Fibroblast of skin of right biceps (primary cell): ENCODE measurements at places on chromosomes 1 and 21.

GRCh38 chr1:25797939-25798338 lies 2.1 kb upstream of the SELENON start:
- no peak for DNase-seq

- no peak for DNase-seq
These were observed 142.5 kb downstream of the TNR start for GRCh38 chr1:175600721-175601440.

- DNase-seq = peak; percentile 61
These were observed 552 bp upstream of the ZNF496 start for GRCh38 chr1:247332215-247332622.

GRCh38 chr1:14181191-14181795 lies 417.2 kb upstream of the KAZN start:
- DNase-seq = no peak

DNA sequence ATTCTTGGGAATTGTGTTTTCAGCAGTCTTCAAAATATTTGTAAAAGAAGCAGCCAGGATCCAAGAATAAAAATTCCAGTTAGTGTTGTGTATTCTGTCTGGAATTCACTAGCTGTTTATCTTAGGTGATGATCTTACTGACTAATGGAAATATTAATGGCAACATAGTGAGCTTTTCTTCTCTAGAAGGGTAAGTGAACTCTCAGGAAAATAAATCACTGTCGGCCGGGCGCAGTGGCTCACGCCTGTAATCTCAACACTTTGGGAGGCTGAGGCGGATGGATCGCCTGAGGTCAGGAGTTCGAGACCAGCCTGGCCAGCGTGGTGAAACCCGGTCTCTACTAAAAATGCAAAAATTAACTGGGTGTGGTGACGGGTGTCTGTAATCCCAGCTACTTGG lies 87.4 kb upstream of the KIF1B start:
- peak; percentile 83 for DNase-seq

DNA sequence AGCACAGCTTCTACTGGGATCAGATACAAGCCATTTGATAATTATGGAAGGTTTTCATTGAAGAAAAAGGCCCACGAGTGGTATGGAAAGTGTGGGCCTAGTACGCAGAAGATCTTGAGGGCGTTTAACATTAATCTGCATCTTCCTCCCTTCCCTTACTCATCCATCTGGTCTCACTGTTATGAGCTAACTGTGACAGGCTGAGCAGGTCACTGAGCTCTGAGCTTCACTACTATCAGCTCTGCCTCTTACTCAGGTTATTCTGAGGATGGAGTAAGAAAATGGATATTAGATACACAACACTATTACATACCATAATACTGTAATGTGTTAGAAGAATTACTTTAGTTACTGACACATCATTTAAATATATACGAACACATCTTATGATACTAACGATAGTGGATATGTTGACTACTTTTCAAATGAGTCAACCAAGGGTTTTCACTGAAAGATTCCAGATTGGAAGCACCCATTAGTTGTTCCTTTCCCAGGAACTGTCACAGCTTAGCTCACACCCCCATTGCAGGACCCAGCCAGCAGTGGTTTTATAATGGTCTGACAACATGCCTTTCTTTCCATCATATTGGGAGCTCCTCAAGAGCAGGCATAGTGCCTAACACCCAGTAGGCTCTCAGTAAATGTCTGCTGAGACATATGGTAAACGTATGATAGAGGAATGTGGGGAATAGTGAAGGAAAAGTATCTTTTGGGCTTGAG lies 97.8 kb upstream of the C8B start:
- DNase-seq = peak; percentile 82

DNA sequence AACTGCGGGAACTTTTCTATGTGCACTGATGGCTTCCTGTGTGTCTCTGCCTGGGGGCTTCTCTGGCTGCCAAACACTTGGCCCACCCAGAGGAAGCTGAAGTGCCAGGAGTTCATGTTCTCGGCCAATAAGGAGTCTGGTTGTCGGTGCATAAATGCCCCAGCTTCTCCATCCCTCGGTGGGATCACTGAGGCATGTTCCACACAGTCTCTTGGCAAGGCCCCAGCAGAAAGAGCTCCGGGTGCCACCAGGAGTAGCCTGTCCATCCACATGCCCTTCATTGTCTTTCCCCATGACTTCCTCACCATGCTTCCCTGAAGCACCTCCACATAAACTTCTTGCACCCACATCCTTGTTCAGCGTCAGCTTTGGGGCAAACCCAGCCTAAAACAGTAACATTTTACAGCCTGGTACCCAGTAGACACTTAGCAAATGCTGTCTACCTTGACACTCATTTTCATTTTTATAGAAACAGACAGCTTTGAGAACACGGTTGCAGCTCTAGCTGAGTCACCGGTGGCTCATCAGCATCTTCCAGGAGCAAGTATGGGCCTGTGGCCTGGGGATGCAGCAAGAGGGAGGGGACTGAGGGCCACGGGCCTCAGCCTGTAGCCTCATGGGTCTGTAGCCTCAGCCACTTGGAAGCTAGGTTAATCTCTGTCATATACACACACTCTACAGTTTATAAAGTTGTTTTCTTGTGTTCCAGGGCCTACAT lies 14.8 kb upstream of the CDCP2 start:
- peak; percentile 70 for DNase-seq

- peak; percentile 61 for DNase-seq
These were observed at the start of gene RHOU for GRCh38 chr1:228734881-228735801. Gene RHOU (plus strand): TSS chr1:228735479. CDS start chr1:228735743, 264 bp downstream.

GRCh38 chr1:201763455-201764140 lies 65.4 kb upstream of the IPO9 start:
- DNase-seq = peak; percentile 82

DNA sequence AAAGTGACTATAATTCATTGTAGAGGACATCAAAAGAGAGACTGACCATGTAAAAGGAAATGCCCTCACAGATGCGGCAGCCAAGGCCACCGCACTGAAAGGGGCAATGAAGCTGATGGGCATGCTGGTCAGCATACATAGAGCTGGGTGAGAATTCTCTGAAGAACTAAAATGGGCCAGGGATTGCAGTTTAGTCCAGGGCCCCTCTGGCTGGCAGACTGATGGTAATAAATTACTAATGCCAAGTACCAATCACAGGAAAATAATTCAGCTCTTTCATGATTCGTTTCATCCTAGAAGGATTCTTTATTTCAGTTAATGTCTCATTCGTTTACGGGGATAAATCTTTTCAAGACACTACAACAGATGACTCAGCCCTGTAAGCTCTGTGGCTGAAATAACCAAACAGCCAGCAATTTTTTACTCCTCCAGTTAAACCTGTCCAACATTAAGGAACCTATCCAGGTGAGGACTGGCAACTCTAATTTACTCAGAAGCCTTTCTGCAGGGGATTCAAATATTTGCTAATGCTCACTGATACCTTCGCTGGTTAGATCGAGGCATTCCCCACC lies 56.9 kb upstream of the MAP1LC3C start:
- DNase-seq = no peak

GRCh38 chr1:10510520-10511493 lies 36.1 kb downstream of the PEX14 start:
- peak; percentile 90 for DNase-seq

DNA sequence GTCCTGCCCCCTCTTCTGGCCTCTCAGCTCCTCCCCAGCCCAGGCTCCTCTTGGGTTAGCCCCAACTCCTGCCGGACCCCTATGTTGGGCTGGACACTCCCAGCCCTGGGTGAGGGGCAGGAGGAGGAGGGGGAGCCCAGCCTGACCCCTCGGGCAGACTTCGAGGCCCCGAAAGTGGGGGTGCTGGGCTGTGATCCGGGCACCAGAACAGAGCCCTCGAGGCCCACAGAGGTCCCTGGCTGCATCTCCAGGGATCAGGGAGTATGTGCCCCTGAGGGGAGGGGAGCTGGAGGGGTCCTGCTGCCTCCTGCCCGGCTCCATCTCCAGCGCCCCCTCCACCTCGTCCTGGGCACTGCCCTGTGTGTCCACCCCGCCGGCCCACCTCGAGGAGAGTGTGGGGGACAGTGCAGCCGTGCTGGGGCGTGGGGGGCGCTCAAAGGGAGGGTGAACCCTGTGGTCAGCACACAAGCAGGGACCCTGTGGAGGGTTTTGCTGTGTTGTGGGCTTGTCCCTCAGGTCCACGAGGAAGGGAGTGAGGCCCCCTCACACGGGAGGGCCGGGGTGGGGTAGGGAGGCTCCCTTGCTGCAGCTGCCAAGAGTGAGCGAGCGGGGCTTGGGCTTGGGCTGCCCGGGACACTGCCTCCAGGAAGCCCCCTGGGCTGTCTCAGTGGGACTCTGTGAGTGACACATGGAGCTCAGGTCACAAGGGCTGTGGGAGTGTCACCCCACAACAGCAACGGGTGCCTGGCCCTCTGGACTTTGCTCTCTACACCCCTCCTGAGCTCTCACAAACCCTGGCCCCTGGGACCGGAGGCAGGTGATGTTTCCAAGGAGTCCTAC lies 54.4 kb downstream of the COL18A1 start:
- no peak for DNase-seq

- DNase-seq = peak; percentile 20
These were observed 14.0 kb upstream of the TBX19 start for GRCh38 chr1:168266644-168267186.

DNA sequence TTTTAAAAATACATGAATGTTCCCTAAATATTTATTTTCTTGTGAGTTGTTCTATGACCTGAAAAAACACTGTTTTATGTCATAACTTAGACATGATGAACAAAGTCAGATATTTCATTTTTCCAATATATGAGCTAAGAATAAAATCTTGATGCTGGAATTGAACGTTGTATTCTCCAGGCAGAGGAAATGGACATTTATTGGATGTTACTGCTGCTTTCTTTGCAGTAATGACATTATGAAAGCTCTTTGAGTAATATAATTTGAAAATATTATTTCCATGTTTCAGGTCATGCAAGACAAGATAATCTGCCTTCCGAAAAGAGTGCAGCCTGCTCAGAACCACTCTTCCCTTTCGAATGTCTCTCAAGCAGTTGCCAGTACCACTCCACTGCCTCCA lies 79.5 kb downstream of the LRRC8C start:
- DNase-seq = no peak

DNA sequence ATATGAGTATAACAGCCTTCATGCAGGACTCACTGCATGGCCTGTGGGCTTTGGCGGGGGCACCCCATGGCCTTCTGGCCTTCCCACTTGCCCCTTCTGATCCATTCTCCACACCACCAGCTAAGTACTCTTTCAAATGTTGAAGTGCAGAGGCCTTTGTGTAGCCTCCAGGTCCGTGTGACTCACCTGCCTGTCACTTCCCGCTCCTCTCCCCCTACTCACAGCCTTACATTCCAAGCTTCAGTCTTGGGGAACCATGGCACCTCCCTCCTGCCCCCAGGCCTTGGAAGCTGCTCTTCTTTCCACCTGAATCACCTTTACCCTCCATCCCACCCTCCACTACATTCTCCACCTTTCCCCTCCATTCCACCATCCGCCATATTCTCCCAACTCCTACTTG lies 69.6 kb downstream of the PGM1 start:
- DNase-seq = peak; percentile 68

GRCh38 chr21:42232176-42232825 lies 13.4 kb downstream of the ABCG1 start:
- DNase-seq = no peak

GRCh38 chr1:150168960-150169601 lies 19.4 kb downstream of the PLEKHO1 start:
- DNase-seq = peak; percentile 64

DNA sequence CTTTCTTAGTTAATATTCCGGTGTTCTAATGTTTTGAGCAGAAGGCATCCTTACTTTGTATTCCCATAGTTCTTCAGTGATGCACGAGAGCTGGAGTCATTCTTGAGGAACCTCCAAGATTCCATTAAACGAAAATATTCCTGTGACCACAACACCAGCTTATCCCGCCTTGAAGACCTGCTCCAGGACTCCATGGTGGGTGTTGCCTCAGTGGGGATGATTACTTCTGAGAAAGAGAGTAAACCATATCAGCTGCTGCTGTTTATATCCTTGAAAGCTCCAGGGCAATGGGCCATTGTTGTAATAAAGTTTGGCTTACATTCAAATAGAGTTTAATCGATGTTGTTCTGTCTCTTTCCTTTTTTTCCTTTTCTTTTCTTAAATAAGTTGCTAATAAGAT lies 93.1 kb downstream of the MACF1 start:
- DNase-seq = peak; percentile 10

DNA sequence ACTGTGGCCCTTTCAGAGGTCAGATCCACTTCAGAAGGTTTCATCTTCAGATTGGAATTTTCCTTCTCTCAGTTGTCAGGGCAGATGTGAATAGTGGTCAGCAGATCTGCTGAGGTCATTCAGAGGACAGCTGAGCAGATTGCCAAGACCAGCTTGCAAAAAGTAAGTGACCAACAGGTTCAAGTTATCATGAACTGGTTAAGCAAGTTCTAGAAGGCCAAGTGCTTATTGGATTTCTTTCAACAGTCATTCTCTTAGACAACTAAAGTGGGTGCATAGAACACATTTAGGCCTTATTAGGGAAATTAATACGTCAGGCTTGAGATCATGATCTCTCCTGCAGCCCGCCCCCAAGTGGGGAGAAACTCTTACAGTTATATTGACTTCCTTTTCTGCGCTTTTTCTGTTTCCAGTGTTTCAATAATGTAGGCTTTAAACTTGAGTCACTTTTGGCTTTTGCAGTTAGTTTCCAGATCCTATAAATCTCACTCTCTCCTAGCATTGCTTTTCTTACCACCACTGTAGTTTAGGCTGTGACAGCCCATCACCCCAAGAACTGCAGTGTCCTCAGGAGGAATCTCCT lies 96.4 kb downstream of the C1orf21 start:
- no peak for DNase-seq

DNA sequence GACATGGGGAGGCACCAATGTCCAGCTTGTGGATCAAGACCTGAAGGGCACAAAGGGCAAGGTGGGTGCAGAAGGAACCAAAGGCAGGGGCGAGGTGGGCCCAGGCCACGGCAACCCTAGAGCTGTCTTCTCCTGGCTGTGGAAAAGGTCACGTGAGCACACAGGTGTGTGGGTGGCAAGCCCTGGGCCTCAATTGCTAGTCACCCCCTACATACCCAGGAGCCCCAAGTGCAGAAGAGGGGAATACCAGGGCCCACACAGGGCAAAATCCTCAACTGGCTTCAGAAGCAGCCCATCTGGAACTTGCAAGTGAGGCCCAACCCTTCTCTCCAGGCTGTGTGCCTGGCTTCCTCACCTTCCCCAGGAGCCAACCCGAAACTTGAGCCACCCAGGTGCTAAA lies 25.6 kb downstream of the ZBTB17 start:
- DNase-seq = no peak

DNA sequence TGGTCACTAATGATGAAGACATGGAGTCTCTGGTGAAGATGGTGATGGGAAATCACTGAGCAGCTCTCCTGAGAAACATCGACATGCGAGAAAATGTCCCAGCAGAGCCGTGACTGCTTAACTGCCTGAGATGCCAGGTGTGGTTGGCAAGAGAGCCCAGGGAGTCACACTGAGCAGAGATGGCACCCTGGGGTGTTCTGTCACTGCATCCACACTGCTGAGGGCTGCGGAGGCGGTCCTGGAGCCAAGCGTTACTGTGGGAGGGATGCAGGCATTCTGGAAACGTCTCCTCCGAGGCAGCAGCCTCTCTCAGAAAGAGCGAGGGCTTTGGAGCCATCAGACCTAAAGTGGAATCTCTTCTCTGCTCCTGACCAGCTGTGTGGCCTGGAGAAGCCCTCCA lies 57.2 kb downstream of the EPHB2 start:
- DNase-seq = no peak

- DNase-seq = peak; percentile 62
These were observed 349.1 kb downstream of the SEC16B start for GRCh38 chr1:177620636-177621190.
